Testis (tissue), 5 donors: ENCODE measurements at places on chromosomes 2 and 18. TPM values are rescaled to one million over a fixed set of nuclear protein-coding genes. Genes with fewer than 3 reads are reported as not detected.
A peak's percentile ranks its signal among the peaks of the same experiment; 100 is the strongest.

GRCh38 chr18:76953156-76953555, 130.8 kb downstream of the ZNF236 start:
- DNase-seq: no peak
- peaks cover 9% of the 10 kb centered on the region for H3K4me1 ChIP-seq
- no peak overlapping the region for H3K4me3 ChIP-seq
- H3K27ac ChIP-seq: peak overlapping the region; percentile 15
- no peaks in the 10 kb centered on the region for H3K27me3 ChIP-seq

- H3K27ac ChIP-seq: no peak overlapping the region
- H3K27me3 ChIP-seq: no peaks in the 10 kb centered on the region
- no peak overlapping the region for H3K4me3 ChIP-seq
- DNase-seq: peak; percentile 45
- H3K4me1 ChIP-seq: no peaks in the 10 kb centered on the region
These were observed 52.2 kb upstream of the KCNH7 start for GRCh38 chr2:162890690-162891311.

- no peak overlapping the region for H3K27ac ChIP-seq
- H3K36me3 ChIP-seq: no peaks in the 10 kb centered on the region
- H3K4me3 ChIP-seq: no peak overlapping the region
These were observed 9.4 kb downstream of the DNPEP start for GRCh38 chr2:219378163-219378851.

DNA sequence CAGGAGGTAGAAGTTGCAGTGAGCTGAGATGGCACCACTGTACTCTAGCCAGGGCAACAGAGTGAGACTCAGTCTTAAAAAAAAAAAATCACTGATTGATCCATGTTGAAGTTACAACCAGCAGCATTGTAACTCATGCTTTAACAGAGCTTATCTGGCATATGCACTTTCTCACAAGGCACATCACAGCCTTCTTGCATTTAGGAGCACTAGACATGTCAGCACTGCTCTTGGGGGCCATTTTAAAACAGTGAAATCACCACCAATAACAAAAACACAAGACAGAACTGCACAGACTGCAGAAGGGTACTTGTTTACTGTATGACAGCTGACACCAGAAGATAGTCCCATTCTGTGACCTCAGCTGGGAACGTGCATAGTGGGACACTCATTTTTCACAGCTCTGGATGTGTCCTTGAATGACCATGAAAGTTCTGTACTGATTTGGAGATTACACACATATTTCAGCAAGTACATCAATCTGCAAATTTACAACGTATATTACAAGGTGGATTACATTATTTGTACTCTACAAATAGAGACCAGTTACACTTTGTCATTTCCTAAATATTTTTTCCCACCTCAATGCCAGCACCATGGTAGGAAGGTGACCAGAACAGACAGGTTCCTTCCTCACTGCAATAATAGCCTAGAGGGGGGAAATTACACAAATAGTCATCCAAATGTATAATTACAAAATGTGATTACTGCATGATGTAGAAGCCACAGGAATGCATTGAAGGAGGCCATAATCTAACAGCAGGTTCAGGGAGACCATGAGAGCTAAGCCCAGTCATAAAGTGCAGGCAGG, 35.1 kb downstream of the CCBE1 start:
- no peaks in the 10 kb centered on the region for H3K4me1 ChIP-seq
- H3K27me3 ChIP-seq: no peaks in the 10 kb centered on the region
- DNase-seq: no peak
- no peak overlapping the region for H3K4me3 ChIP-seq
- no peaks in the 10 kb centered on the region for H3K36me3 ChIP-seq

- H3K27ac ChIP-seq: no peak overlapping the region
- H3K4me3 ChIP-seq: no peak overlapping the region
- DNase-seq: no peak
- H3K27me3 ChIP-seq: no peaks in the 10 kb centered on the region
- no peaks in the 10 kb centered on the region for H3K36me3 ChIP-seq
These were observed 107.1 kb downstream of the TWIST2 start for GRCh38 chr2:238954841-238955591.

DNA sequence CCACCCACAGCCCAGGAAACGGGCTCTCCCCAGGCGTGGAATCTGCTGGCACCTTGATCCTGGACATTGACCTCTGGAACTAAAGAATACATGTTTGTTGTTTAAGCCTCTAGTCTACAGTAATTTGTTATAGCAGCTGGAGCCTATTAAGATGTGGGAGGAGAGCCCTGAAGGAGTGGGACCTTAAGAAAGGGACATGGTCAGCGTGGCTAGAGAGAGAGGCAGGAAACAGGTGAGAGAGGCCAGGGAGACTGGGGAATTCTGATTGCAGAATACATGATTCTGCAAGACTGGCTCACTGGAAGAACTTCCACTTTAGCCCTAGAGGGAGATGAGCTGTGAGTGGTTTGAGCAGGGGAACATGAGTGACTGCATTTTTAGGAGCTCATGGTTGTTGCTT, 83.2 kb downstream of the CD8B2 start:
- no peaks in the 10 kb centered on the region for H3K36me3 ChIP-seq
- H3K4me1 ChIP-seq: no peaks in the 10 kb centered on the region
- H3K4me3 ChIP-seq: no peak overlapping the region

DNA sequence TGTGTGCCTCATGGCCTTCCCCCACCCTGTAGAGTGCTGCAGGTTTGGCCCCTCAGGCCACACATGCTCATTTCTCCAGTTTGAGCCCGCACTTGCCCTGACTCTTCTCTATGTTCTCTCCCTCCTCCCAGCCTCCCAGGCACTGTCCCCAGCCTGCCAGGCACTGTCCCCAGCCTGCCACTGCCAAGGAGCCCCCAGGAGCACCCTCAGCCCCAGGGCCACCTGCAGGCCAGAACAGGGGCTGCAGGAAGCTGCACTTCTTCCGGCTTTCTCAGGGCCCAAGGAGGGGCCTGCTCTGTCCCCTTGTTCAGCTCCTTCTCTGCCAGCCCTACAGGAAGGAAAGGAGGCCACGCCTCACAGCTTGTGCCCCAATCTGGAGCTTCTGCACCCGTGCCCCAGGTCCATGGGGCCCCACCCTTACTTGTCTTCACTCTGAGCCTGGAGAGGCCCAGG, 31.6 kb downstream of the CYP26B1 start:
- no peak overlapping the region for H3K4me3 ChIP-seq
- no peak for DNase-seq
- no peaks in the 10 kb centered on the region for H3K4me1 ChIP-seq
- no peak overlapping the region for H3K27ac ChIP-seq

GRCh38 chr2:12824351-12824777, 107.6 kb downstream of the TRIB2 start:
- H3K36me3 ChIP-seq: no peaks in the 10 kb centered on the region
- H3K4me3 ChIP-seq: no peak overlapping the region
- H3K27ac ChIP-seq: peak overlapping the region; percentile 46
- H3K27me3 ChIP-seq: no peaks in the 10 kb centered on the region

The ST8SIA3 gene
- 1.6 TPM for total RNA-seq
